ENCODE measurements at places on chromosomes 6 and 20.
A peak's percentile ranks its signal among the peaks of the same experiment; 100 is the strongest.

GRCh38 chr6:125197795-125198269 is 44.3 kb downstream of the TPD52L1 start:
- no peak for DNase-seq

DNA sequence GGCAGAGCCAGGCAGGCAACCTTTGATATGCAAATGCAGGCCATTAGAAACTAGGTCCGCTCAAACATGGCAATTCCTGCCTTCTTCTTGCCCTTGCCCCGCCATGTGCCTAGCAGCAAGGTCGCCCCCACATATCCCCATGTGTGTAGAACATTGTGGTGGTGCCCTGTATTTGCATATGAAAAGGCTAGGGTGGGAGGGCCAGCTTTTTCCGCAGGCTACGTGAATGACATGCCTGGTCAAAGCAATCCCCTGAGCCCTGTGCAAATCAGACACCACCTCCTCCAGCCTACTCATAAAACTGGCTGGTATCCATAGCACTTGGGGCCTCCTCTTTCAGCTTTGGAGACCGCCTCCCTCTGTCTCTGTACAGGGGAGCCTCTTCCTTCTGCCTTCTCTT is 31.6 kb downstream of the GSTA2 start:
- no peak for DNase-seq

GRCh38 chr20:63964412-63964811 is 5.3 kb downstream of the ZNF512B start:
- DNase-seq: no peak

DNA sequence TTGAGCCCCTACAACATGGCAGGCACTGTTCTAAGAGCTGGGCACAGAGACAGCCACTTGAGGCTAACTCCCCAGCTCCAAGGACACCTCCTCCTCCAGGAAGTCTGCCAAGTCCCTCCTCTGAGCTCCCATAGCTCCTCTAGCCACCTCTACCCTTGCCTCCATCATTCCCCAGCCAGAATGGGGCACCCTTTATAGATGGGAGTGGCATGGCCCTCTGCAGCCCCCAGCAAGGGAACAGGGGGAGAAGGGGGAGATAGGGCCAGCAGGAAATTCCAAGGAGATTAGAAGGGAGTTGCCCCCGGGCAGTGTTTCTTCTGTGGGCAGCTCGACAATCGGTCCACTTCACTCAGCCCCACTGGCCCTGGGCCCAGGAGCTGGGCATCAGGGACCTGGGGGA is 19.7 kb upstream of the TLDC2 start:
- no peak for DNase-seq

GRCh38 chr6:149043476-149044130 is 273.9 kb upstream of the TAB2 start:
- DNase-seq: peak; percentile 38

GRCh38 chr6:16639684-16640480 is 121.4 kb downstream of the ATXN1 start:
- DNase-seq: no peak

DNA sequence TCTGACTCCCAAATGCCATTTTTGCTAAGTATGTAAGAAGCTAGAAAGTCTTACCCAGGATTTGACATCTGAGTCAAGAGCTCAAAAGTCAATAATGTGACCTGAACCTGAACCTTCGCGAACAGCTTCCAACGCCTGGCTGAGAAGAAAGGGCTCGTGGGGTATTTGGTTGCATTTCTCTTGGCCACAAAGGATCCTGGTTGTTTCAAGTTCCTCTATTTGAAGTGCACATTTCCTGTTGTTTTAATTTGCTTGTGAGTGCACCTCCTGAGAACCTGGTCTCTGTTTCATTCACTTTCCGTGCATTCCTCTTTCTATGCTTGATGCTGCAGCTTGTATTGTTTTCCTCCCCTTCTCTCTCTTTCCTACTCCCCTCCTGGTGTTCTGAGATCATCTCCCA is 212.5 kb downstream of the FOXA2 start:
- peak; percentile 64 for DNase-seq

GRCh38 chr20:17904027-17904426 is 64.6 kb downstream of the SNX5 start:
- DNase-seq: peak; percentile 34

- no peak for DNase-seq
Measured at GRCh38 chr6:90209527-90209926, 87.1 kb downstream of the BACH2 start.

DNA sequence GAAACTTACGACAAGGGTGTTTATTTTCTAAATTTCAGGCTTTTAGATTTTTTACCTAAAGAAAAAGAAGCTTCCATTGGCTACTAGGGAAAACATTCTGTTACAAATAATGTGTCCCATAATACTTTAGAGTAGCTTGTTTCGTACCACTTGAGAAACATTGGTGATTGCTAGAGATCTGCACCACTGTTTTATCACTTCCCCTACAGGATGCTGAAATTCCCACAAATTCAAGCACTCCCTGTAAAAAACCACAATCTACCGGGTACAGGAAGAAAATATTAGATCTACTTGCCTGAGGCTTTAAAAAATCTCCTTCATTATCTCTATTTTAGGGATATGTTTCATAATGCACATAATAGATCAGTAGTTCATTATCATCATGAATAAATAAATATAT is 29.9 kb downstream of the SEL1L2 start:
- DNase-seq: no peak

DNA sequence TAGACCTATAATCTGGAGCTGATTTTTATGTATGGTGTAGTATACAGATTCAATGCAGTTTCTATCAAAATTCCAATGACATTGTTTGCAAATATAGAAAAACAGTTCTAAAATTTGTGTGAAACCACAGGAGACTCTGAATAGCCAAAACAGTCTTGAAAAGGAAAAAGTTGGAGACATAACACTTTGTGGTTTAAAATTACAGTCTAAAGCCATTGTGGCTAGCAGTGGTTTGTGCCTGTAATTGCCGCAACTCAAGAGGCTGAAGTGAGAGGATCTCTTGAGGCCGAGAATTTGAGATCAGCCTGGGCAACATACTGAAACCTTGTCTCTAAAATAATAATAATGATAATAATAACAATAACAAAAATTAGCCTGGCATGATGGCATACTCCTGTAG is 213.7 kb downstream of the CDKAL1 start:
- no peak for DNase-seq

- DNase-seq: no peak
Measured at GRCh38 chr20:34402461-34402860, 39.4 kb downstream of the ITCH start.

GRCh38 chr20:25148181-25148981 is 47.1 kb upstream of the ENTPD6 start:
- DNase-seq: no peak

DNA sequence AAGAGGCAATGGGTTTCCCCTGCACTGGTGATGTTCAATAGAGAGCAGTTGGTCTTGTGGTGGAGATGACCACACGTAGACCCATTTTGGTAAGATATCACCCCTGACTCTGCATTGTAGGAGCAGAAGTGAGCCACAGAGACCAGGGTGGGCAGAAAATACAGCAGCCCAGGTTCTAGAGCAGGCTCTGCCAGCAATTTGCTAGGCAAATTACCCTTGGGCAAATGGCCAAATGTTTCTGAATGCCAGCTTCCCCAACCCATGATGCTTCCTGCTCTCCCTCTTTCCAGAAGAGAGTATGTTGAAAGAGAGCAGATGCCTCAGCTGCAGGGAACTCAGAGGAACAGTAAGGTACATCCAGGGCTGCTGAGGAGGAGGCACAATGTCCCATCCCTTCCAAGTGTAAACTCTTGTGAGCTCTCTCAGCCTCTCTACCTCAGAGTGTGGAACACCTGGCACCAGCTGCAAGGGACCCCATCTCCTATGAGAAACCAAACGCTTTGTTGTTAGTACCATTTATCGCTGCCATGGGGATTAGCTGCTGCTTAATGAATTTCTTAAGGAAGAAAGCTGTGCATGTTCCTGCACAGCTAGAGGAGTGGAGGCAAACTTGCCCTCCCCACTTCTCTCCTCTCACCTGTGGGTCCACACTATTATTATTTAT is 317.5 kb upstream of the MOCS1 start:
- peak; percentile 1 for DNase-seq

GRCh38 chr6:164469276-164469949 is 840.0 kb downstream of the C6orf118 start:
- no peak for DNase-seq

GRCh38 chr20:56724241-56724757 is 95.2 kb downstream of the TFAP2C start:
- DNase-seq: no peak
